ENCODE measurements at places on chromosomes 4 and X.

GRCh38 chrX:683576-683975 lies 53.0 kb downstream of the SHOX start:
- no peak for DNase-seq

DNA sequence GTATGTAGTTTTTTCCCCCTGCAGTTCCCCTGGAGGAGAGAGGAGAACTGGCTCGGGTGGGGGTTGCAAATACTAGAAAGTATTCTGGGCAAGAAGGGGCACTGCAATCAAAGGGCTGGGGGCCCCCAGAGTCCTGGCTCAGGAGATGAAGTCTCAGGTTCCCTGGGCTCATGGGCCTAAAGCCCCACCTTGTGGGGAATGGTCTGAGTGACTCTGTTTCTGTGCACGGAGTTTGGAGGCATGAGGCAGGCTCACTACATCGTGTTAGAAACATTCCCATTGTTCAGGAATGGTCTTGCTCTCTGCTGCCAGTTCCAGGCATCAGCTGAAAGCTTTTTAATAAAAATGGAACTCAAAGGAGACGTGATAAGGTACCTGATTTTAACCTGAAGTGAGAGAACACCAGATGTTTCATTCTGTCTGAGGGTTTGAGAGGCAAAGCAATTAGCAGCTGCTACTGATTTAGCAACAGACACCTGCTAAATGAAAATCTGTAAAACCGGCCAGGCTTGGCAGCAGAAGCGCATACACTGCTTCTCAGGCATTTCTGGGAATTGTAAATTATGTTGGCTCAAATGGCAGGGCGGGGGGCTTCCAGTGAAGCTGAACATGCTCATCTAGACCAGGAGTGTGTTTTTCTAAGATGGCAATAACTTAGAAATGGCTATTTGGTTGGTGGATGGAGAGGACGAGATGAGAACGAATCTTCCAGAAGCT lies 122.7 kb downstream of the TMEM164 start:
- no peak for DNase-seq

DNA sequence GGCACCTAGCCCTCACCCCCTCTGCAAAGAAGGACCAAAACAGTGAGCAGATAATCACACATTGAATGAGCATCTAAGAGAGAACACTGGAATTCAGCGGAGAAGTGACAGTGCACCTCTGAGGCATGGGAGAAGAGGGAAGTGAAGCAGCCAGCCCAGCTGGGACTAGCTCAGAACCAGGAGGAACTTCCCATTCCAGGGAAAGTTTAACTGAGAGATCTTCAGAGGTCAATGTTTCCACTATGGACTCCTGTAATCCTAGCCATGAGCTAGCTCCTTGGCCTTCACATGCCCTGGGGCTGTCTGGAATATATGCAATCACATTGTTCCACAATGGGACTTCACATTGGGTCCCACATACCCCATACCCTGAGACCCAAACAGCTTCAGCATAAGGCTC lies 24.4 kb downstream of the TLR6 start:
- no peak for DNase-seq

GRCh38 chr4:41857226-41857641 lies 78.0 kb upstream of the TMEM33 start:
- no peak for DNase-seq

DNA sequence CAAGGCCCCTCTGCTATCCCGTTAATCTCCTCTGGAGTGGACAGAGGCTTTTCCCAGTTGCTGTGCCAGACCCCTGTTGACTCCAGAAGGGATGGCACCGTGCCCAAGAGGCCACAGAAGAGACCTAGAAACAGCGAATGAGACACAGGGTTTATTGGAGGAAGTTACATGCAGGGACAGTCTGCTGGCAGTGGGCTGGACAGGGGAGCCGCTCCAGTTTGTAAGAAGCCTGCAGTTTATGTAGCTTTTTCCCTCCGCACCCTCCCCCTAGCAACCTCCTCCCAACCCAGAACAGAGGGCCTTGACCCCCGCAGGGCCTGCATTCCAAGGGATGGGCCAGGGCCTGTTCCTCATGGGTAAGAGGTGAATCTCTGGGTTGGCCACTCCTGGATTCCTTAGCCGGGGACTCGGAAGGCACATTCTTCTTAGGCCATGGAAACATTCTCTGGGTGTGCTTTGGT lies 216.8 kb upstream of the PSAPL1 start:
- DNase-seq = no peak

DNA sequence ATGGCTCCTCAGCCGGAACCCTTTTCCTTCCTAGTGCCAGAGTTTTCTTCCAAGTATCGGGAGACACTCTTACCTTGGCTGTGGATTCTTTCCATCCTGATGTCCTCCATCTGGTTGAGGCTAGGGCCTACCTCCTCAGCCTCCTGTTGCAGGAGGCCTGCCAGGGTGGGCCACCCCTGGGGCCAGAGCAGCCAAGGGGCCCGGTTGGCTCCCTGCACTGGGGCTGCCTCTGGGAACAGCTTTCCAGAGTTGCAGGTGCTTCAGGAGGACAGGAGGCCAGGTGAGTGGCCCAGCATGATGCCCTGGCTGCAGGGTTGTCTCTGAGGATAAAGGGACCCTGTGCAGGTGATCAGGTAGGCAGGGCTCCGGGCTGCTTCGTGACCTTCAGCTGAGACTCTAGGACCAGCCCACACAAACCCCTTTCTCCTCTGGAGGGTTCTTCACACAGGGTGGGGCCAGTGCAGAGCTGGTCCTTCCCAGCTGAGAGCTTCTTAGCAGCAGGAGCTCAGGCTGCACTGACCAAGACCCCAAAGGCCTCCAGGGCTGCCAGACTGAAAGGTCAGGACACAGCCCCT lies 5.3 kb upstream of the GPR78 start:
- no peak for DNase-seq

DNA sequence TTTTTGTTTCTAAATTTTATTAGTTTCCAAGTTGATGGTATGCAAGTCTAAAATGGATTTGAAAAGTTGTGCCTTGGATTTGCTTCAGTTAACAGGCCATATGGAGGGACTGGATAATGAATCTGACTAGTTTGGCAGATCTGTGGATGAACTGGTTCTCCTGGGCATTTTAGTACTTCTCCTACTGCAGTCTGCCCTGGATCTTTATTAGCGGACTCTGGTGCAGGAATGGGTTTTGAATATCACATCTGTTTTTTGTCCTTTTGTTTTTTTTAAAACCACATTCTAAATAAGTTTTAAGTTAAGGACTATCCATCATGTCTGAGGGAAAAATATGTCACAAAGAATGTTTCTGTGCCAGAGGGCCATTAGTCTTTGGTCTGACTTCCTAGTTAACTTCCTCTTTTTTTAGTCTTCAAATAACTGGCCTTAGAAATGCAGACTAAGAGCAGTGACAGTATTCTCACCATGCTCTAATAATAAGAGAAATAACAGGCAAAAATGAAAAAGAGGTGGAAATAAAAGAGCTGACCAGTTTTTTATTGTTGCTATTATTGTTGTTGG lies 13.9 kb upstream of the DCK start:
- no peak for DNase-seq

- DNase-seq = no peak
Observed at GRCh38 chr4:128502818-128503527, 215.4 kb upstream of the PGRMC2 start.

- no peak for DNase-seq
Observed at GRCh38 chr4:961351-962230, 11.8 kb downstream of the DGKQ start.
